CD4-positive, alpha-beta T cell (primary cell): ENCODE measurements at places on chromosomes 3 and 15.

DNA sequence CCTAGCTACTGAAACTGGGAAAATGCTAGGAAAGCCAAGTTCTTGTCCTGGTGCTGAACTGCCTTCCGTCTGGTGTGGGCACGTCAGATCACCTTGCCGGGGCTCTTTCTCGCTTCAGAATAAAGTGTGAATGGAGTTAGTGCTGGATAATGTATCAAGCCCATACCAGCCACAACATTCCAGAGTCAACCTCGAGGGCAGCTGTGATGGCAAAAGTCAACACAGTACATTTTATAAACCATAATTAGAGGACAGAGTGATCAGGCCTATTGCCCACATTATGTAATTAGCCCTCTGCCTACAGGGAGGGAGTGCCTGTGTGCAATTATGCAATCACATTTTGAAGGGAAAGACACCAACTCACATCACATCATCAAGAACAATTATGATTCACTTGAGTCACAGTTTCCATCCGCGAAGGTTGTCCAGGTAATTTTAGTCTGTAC, 165.2 kb downstream of the RORA start:
- no peaks in the 10 kb centered on the region for H3K36me3 ChIP-seq
- no peaks in the 10 kb centered on the region for H3K4me1 ChIP-seq
- no peak for DNase-seq
- no peak overlapping the region for H3K27ac ChIP-seq
- H3K4me3 ChIP-seq, result no peak overlapping the region
- peaks cover 12% of the 10 kb centered on the region for H3K27me3 ChIP-seq

- no peak for DNase-seq
- no peaks in the 10 kb centered on the region for H3K36me3 ChIP-seq
- no peak overlapping the region for H3K27ac ChIP-seq
- no peak overlapping the region for H3K4me3 ChIP-seq
- no peaks in the 10 kb centered on the region for H3K27me3 ChIP-seq
These were observed 354.8 kb downstream of the GRM7 start for GRCh38 chr3:7215706-7216105.

DNA sequence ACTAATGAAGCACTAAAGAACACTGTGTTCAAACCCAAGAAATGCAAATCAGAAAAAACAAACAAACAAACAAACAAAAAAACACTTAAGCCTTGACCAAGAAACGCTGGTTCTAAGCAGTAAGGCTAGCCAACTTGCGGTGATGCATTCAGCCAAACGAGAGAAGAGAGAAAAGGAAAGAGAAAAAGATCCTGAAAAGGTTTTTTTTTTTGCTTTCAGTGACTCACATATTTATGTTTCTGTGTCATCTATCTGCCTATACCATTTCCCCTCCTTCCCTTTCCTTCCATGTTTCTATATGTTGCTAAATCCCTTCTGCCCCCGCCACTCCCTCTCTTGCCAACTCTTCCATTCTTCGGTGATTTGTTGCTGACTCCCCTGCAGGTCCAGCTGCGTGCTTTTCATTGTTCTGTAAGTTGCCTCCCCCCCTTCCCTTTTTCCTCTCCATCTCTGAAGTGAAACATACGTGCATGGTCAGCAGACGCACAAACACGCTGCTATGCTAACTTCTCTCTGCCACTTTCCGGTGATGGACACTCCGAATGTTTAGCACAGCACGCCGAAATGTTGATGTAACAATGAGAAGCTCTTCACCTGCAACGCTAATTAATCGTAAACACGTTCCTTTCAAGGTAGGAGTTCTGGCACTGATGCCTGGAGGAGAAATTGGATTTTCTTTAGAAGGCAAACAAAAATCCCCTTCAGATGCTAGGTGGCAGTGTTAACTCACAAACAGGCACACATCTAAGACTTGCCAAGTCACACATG, 154.4 kb downstream of the TUSC7 start:
- no peaks in the 10 kb centered on the region for H3K4me1 ChIP-seq
- no peak for DNase-seq
- H3K27ac ChIP-seq, result no peak overlapping the region
- H3K4me3 ChIP-seq, result no peak overlapping the region
- no peaks in the 10 kb centered on the region for H3K27me3 ChIP-seq

- no peak for DNase-seq
- H3K36me3 ChIP-seq, result no peaks in the 10 kb centered on the region
- no peak overlapping the region for H3K4me3 ChIP-seq
- H3K4me1 ChIP-seq, result no peaks in the 10 kb centered on the region
- H3K27me3 ChIP-seq, result peaks cover 4% of the 10 kb centered on the region
These were observed 33.4 kb upstream of the PCSK6 start for GRCh38 chr15:101522621-101523559.

GRCh38 chr3:197189623-197190022, 108.8 kb downstream of the DLG1 start:
- H3K4me3 ChIP-seq, result no peak overlapping the region
- H3K27ac ChIP-seq, result no peak overlapping the region
- peaks cover 3% of the 10 kb centered on the region for H3K36me3 ChIP-seq
- DNase-seq, result no peak
- H3K4me1 ChIP-seq, result no peaks in the 10 kb centered on the region

GRCh38 chr15:39556461-39556860, 24.4 kb upstream of the THBS1 start:
- H3K4me1 ChIP-seq, result no peaks in the 10 kb centered on the region
- no peaks in the 10 kb centered on the region for H3K36me3 ChIP-seq
- H3K27ac ChIP-seq, result no peak overlapping the region
- H3K4me3 ChIP-seq, result no peak overlapping the region

GRCh38 chr3:183802989-183803388, 22.4 kb downstream of the MAP6D1 start:
- no peaks in the 10 kb centered on the region for H3K27me3 ChIP-seq
- no peak overlapping the region for H3K27ac ChIP-seq
- no peak for DNase-seq
- peaks cover 78% of the 10 kb centered on the region for H3K36me3 ChIP-seq

DNA sequence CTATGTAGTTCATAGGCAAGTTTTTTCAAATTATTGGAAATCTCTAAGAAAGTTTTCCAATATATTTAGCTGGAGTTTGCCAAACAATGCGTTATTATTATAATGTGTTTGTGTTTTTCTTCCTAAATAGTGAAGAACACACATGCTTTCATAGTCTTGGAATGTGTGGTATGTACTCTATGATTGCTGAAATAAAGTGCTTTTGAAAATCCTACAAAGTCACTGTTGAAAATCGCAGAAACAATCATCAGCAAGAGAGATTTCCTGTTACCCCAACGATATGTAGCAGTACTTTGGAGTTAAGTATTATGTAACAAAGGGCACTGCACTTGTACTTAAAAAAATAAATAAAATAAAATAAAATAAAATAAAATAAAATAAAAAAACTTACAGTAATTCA, 796.2 kb downstream of the NAALADL2 start:
- H3K36me3 ChIP-seq, result no peaks in the 10 kb centered on the region
- H3K27ac ChIP-seq, result no peak overlapping the region
- DNase-seq, result no peak
- H3K4me1 ChIP-seq, result no peaks in the 10 kb centered on the region

- peaks cover 63% of the 10 kb centered on the region for H3K36me3 ChIP-seq
- peak; percentile 52 for DNase-seq
- H3K27ac ChIP-seq, result no peak overlapping the region
These were observed 10.0 kb downstream of the EIF2B5 start for GRCh38 chr3:184145111-184145524.

DNA sequence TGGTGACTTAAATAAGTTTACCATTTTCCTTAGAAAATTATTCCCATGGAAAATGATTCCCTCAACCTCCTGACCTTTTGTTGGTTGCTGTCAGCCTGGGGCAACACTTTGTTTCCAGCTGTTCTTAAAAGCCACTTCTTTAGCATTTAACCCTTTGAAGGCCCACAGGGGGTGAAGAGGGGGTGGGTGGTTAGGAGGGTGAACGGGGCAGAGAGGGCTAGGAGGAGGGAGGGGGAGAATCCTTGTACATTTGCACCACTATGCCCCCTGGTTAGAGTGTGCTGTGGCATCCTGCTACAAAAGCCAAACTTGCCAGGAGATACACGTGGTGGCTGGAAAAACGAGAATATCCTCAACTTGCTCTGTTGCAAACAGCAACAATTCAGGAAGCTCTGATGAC, 273.2 kb upstream of the RGMA start:
- peaks cover 8% of the 10 kb centered on the region for H3K27me3 ChIP-seq
- no peak overlapping the region for H3K27ac ChIP-seq
- H3K36me3 ChIP-seq, result no peaks in the 10 kb centered on the region
- no peak for DNase-seq

DNA sequence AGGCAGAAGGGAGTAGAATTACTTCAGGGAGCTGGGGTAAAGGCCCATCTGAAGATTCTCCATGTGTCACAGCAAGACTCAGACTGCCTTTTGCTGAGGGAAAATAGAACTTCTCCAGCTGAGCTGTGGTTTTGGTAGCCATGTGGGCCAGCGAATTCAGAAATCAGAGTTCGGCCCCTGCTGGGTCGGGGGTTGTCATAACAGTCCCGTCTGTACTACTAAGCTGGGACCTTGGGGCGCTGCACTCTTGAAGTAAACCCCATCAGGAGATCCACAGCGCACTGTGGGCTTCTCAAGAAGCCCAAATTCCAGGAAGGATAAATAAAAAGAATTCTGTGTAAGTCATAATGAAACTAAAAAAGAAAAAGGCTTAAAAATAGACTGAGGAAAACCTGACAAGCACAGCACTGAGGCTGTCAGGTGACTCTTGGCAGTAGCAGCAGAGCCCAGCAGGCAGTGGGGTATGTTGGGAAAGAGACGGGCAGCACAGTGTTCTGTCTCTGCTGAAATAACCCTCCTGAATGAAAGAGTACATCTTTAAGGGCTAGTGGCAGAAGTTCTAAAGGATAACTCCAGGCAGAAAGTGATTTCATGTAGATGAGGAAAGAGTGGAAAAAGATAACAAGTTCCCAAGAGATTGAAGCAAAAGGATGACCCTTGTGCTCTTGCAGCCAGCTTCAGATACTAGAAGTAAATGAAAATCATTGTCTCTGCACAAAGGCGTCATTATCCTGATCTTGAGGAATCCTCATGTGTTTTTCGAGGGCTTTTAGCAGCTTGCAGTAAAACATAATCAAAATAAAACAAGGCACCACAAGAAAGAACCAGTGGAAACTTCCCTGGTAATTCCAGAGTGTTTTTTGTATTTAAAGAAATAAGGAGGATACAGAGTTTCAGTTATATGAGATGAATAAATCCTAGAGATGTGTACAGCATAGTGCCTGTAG, 74.5 kb downstream of the RAB7A start:
- H3K4me1 ChIP-seq, result peaks cover 39% of the 10 kb centered on the region
- peak overlapping the region; percentile 46 for H3K27ac ChIP-seq
- peaks cover 41% of the 10 kb centered on the region for H3K36me3 ChIP-seq
- H3K27me3 ChIP-seq, result no peaks in the 10 kb centered on the region
- H3K4me3 ChIP-seq, result no peak overlapping the region

DNA sequence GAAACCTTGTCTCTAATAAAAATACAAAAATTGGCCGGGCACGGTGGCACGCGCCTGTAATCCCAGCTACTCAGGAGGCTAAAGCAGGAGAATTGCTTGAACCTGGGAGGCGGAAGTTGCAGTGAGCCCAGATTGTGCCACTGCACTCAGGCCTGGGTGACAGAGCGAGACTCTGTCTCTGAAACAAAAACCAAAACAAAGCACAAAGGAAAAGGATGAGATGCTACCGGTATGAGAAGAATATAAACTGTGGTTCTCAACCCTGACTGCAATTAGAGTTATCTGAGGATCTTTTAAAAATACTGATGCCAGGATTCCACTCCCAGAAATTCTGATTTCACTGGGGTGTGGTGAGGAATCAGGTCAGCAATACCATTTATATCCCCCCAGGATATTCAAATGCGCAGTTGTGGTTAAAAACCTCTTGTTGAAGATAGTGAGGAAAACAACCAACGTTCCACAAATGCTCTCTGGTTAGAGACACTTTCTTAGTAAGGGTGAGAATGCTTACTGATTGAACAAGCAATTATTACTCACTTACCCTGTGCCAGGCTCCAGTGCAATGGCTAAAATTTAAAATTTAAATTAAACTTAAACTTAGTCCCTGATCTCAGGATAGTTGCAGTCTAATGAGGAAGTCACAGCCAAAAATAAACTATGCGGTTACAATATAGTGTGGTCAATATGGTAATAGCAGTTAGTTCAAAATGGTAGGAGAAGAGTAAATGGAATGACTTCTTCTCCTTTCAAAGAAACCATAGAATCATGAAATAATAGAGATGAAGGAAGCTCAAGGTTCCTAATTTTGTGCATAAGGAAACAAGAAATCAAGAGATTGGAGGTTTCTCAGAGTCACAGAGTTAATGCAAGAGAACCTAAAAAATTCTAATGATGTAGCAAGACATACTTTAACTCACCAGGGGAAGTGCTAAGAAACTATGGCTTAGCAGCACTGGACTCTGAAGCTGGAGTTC, 109.5 kb downstream of the SSR3 start:
- peaks cover 2% of the 10 kb centered on the region for H3K27me3 ChIP-seq
- no peak overlapping the region for H3K4me3 ChIP-seq
- no peaks in the 10 kb centered on the region for H3K4me1 ChIP-seq
- no peak for DNase-seq
- H3K36me3 ChIP-seq, result no peaks in the 10 kb centered on the region
- no peak overlapping the region for H3K27ac ChIP-seq

GRCh38 chr3:184211297-184211696, 18.1 kb upstream of the VWA5B2 start:
- no peak for DNase-seq
- no peak overlapping the region for H3K27ac ChIP-seq
- H3K4me1 ChIP-seq, result no peaks in the 10 kb centered on the region
- H3K4me3 ChIP-seq, result no peak overlapping the region

GRCh38 chr3:142115867-142116668, 33.3 kb downstream of the TFDP2 start:
- H3K4me1 ChIP-seq, result no peaks in the 10 kb centered on the region
- no peaks in the 10 kb centered on the region for H3K36me3 ChIP-seq
- no peak for DNase-seq
- no peaks in the 10 kb centered on the region for H3K27me3 ChIP-seq
- no peak overlapping the region for H3K27ac ChIP-seq

DNA sequence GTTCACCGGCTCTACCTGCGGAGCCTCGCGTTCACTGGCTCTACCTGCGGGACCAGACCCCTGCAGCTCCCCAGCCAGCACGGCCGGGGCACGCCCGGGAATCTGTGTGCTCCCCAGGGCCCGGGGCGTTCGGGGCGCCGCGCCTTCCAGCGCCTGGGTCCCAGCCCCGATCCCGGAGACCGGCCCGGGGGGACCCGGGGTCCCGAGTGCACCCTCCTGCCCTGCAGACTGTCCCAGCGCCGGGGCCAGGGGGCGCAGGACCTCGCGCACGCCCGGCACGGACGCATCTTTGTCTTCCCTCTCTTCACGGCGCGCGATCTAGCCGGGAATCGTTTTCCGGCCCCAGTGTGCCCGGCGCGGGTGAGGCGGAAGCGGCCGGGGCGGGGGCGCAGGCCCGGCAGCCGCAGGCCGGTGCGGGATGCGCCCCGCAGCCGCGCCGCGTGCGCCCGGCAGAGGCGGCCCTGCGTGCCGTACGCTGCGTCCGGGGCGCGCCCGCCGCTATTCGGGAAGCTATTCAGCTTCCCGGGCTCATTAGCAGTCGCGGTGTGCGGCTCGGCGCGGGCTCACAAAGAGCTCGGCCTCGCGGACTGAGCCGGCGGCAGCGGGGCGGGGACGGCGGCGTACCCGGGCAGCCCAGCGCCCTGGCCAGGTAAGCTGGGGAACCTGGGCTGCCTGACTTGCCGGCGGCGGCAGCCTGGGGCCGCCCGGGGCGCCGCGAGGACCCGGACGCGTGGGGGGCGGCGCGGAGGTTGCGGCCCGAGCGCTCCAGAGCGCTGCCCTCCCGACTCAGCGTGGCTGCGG, at the start of gene APBA2:
Gene APBA2, plus strand, starts transcription at position 345 of the 801 bp plus-strand sequence. CDS start 167,911 bp downstream, outside the sequence.
- H3K27ac ChIP-seq, result peak within 1 kb of the TSS; percentile 44
- H3K4me3 ChIP-seq, result peak within 1 kb of the TSS; percentile 73
- peak; percentile 40 for DNase-seq
- peaks cover 2% of the 10 kb centered on the region for H3K27me3 ChIP-seq
- no peaks in the 10 kb centered on the region for H3K36me3 ChIP-seq
